EH (cell line): ENCODE measurements at places on chromosomes 6 and 20.

DNA sequence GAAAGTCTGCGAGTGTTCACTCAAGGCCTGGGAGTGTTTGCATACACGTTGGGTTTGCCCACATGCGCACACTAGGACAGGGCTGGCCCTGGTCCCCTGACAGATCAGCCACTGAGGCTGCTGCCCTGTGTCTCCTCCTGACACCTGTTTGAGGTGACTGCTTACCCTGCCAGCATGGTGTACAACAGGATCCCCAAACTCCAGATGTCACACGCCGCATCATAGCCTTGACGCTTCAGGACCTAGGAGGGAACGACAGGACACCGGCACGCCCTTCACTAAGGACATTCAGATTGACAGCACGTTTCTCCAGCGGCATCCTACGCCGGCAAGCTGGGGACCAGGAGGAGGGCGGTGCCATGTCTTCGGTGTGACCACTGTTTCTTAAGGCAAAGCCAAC lies 37.0 kb upstream of the MPC1 start:
- no peak for DNase-seq

GRCh38 chr6:99521633-99522151 lies 6.5 kb upstream of the USP45 start:
- DNase-seq, result peak; percentile 71

DNA sequence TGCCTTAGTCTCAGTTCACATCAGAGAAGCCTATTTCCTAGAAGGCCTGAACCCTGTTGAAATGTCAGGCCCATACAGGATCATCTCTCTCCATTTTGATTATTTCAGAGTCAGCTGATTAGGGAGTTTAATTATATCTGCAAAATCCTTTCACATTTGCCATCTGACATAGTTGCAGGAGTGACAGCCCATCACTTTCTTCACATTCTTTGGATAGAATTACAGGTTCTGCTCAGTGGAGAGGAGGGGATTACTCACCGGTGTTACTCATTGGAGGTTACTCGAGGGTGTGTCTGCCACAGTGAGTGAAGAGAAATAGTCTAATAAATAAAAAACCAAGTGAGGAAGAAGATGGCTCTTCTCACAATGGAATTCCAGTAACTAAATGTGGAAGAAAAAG lies 216.8 kb downstream of the TMEM242 start:
- DNase-seq, result peak; percentile 65

DNA sequence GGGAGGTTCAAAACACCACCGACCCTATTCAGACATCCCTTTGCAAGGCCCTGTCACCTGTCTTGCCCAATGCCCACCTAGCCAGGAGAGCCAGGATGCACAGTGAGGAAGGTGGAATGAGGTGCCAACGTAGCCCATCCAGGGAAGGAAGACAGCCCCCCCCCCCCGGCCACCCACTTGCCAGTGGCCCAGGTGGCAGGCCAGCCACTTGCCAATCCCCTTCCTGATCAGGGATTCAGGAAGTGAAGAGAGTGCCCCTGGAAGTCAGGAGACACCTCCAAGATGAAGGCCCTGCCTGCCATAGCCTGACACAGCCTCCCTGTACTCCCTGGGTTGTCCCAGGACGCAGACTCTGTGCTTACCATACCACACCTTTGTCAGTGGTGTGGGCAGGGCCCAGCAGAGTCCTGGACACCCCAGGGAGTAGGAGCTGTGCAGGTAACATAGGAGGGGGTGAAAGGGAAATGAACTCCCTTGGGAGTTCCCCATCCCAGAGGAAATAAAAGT lies 54.7 kb downstream of the MRPL14 start:
- peak; percentile 12 for DNase-seq

- DNase-seq, result no peak
These were observed 57.9 kb upstream of the SSTR4 start for GRCh38 chr20:22977047-22977785.

DNA sequence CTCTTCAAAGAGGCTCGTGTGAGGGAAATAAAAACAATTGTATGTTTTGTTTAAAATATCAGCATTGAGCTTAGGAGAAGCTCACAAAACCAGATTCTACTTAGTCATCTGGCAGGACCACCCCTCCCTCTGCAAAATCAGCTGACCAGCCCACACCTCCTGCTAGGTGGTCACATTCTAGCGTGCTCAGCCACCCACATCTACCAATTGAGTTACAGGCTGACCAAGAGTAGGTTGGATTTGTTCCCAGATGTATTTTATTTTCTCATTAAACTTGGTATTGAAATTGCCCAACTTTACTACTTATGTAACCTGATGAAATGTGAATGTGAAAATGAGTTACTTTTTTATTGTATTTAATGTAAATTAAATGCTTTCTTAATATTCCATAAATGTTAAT lies 56.2 kb downstream of the SLC22A2 start:
- no peak for DNase-seq

- DNase-seq, result no peak
These were observed 160.6 kb downstream of the HIVEP2 start for GRCh38 chr6:142784344-142784743.

GRCh38 chr6:12012558-12013306 lies 620 bp downstream of the HIVEP1 start:
- DNase-seq, result peak; percentile 92

DNA sequence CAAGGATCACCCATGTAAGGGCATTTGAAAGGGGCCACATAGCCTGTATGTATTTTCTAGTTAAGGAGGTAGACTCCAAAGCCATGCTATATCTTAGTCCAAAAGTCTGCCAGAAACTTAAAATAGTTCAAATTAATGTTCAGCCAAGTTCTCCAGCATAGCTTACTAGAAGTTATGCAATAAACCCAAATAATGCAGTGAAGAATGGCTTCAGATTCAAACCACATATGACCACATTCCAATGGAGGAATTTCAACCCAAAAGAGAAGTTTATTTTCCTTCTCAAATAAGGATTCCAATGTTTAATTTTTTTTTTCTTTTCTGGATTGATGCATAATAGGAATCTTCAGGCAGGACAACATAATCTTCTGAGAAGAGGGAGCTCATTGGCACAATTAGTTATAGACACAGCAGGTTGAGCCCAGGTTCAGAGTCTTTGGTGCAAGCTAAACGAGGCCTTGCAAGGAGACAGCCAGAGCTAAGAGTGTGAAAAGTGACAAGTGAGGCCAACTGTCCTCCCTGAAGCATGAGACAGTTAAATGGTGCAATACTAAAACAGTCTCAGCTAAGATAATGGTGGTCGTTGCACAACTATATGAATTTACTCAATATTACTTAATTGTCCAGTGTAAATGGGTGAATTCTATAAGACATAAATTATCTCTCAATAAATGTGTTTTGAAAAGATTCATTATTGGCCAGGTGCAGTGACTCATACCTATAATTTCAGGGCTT lies 598.8 kb upstream of the CDH4 start:
- DNase-seq, result no peak

DNA sequence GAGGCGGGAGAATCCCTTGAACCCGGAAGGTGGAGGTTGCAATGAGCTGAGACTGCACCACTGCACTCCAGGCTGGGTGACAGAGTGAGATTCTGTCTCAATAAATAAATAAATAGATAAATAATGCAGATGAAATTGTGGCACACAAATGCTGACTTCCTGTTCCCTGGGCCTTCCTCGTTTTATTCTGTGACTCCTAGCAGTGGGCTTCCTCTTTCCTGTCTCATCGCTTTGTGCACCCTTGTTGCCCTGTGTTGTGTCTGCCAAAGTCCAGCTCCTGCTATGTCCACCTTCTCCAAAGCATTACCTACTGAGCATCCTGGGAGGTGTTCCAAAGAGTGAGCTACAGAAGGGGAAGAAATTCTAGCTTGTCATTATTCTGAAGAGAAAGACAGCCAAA lies 100.2 kb upstream of the TIAM2 start:
- no peak for DNase-seq
